ENCODE measurements at places on chromosomes 12 and 14.

DNA sequence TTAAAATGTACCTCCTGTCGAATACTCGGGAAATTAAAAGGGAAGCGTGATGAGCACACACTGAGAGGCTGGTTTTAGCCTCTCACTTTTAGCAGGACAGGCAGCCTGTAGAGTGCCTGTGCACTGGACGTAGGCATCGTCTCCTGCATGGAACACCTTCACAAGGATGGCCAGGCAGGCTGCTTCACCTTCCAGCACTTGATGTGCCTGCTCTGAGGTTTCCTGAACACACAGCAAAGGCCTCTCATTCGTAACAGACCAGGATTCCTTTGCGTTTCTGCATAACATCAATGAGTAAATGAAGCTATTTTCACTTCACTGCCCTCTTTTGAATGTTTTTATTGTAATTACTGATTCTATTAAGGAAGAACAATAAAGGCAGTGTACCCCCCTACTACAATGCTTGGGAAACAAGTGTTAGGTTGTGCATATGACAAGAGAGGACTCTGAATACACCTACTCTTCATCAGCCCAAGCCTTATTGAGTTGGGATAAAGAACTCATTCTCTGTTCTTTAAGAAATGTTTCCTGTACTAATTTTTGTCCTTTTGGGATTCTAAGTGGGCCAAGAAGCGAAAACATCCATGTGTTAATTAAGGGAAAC is 1077.6 kb upstream of the FOXG1 start:
- DNase-seq, result no peak

GRCh38 chr12:15796493-15797141 is 7.4 kb upstream of the EPS8 start:
- no peak for DNase-seq

DNA sequence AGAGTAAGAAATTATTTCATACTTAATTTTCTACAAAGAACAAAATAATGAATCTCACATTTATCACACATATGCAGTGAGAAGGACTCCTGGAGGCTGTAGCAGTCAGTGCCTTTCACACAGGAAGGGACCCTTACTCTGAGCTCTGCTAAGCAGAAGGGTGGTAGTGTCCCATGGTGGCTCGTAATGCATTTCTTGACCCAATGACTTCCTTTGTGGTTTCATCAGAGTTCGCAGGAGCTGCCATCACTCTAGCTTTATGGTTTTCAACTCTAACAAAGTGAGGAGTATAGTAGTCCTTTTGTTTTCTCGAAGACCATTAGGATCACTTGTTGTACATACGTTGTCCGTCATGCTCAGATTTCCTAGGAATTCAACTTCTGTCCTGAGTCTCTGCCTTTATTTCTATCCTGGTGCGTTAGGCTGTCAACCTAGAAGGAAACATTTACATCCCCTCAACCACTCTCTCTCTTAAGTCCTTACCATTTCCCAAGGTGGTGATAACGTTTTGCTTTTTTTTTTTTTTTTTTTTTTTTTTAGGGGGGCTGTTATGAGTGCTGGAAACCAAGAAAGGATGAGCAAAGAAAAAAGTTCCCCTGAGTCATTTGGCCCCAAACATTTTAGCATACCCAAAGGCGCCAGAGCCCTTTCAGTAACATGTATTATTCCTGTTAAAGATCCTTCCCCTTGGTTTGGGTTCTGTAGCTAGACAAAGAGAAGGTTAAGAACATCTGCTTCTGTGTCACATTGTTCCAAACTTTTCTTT is 37.2 kb downstream of the GABARAPL1 start:
- no peak for DNase-seq

DNA sequence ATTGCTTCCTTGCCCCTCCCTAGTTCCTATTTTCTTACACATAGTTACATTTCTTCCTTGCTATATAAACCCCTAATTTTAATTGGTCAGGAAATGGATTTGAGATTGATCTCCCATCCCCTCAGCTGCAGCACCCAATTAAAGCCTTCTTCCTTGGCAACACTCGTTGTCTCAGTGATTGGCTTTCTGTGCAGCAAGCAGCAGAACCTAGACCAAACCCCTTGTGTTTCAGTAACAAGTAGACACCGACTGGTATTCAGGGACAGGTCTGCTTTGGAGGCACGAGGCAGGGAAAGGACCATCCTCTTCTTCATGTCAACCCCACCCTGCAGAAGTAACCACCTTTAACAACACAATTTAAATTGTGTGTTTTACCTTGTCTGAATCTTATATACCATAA is 152.6 kb downstream of the RPAP3 start:
- no peak for DNase-seq

- no peak for DNase-seq
Measured at GRCh38 chr12:121560392-121561008, 20.3 kb downstream of the KDM2B start.

DNA sequence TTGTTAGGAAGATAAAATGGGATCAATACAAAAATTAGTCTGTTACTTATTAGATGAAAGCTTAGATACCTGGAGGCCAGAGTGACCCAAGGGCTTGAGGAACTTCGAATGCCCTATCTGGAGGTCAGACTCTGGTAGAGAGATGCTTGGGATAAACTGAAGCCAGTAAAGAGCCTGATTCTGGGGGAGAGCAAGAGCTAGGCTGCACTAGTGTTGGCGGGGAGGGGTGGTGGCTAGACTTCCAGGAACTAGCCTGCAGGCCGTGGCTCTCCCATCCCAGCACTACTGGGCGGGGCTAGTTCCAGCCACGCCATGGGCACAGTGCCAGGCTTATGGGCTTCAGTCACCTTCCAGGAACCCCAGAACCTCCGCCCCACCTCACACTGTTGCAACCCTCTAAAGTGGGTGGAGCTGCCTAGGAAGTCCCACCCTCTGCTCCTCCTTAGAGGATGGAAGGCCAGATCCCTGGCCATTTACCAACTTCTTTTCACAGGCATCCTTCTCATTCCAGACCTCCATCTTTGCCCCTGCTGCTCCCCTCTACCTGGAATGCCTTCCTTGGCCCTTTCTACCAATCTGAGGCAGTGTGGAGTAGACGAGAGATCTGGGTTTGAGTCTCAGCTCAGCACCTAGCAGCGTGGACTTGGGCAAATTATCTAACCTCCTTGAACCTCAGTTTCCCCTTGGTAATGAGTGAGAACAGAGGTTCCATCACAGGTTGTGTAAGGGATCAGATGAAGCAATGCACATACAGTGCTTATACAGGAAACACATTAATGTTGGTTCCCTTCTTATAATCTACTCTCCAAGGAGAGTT is 6.3 kb upstream of the NFE2 start:
- DNase-seq, result peak; percentile 51

GRCh38 chr12:10528174-10528953 is 22.7 kb downstream of the EIF2S3B start:
- DNase-seq, result no peak

- no peak for DNase-seq
Measured at GRCh38 chr14:103346286-103346685, 12.2 kb downstream of the EIF5 start.

DNA sequence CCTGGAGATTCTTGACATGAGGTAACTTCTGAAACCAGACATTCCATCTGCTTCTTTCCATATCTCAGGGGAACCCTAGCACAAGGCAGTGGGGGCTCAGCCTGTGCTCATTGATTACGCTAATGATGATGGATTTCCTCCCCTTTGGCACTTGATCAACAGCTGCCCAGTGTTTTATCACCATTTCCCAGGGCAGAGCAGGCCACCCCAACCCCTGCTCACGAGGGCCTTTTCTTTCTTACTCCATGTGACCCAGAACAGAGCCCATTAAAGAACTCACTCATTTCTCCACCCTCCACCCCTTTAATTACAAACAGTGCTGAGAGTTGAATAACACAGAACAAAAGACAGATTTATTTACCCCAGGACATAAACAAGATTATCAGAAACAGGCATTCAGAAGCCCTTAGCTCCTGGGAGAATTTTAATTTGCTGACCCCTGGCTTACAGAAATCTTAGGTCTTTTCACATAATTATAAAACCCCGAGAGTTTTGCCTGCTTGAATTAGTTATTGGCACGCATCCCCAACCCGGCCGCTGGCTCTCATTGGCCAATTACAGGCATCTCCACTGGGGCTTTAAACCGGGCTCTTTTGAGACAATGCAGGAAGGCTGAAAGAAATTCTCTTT is 32.0 kb upstream of the CCDC60 start:
- no peak for DNase-seq

DNA sequence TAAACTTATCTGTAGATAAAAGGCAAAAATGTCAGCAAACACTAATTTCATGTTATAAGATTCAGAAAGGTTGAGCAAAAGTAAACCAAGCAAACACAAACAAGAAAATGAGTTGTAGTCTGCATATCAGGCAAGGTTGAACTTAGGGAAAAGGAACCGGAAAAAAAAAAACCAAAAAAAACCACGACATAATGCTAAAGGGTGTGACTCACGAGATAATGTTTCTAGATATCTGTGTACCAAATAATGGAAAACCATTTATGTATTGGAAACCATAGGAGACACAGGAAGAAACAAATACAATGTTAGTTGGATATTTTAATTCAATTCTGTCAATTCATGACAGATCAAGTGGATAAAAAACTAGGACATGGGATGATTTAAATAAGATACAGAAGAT is 60.5 kb downstream of the GPATCH2L start:
- no peak for DNase-seq

DNA sequence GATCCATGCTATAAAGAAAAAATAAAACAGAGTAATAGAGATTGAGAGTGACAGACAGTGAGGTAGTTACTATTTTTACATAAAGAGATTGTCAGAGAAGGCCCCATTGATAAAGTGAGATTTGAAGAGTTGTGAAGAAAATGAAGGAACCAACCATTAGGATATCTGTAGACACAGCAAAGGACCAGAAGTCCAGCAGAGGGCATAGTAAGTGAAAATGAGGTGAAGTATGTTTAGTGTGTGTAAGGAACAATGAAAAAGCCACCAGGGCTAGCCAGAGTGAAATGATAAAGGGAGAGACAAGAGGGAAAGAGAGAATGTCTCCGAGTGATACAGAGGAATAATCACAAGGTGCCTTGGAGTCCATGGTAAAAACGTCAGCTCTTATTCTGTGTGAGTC is 411.0 kb downstream of the NELL2 start:
- no peak for DNase-seq

DNA sequence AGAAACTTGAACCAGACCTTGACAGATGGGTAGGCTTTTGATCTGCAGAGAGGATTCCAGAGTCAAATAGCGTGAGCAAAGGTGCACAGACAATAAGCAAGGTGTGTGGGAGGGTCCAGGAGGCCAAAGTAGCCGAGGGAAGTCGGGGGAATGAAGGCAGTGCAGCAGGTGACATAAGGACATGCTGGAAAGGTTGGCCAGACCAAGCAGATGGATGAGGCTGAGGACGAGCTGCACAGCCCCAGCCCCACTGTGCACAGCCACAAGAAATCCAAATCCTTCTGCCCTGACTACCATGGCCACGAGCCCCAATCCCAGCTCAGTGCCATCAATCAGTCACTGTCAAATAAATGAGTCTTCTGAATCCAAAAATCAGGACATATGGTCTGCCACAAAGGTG is 5.4 kb downstream of the TTC7B start:
- no peak for DNase-seq

- DNase-seq, result no peak
Measured at GRCh38 chr12:24902511-24903328, 46.2 kb downstream of the BCAT1 start.

GRCh38 chr12:47651368-47652254 is 54.2 kb downstream of the RPAP3 start:
- peak; percentile 27 for DNase-seq

- no peak for DNase-seq
Measured at GRCh38 chr12:116287842-116288301, 10.4 kb upstream of the MED13L start.

DNA sequence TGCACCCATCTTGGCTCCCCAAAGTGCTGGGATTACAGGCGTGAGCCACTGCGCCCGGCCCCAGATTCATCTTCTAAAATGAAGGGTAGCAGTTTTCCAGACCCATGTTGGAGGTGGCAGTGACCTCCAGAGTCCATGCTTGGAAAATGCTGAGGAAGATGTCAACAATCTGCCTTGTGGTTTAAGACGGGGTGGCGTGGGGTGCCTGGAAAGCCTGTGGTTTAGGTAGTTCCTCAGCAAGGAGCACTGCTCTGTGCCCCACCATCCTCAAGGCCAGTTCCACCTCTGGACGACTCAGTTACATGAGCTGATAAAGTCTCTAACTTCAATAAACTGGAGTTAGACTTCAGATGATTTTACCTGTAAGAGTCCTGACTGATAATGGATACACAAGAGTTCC is 48.6 kb downstream of the DRAM1 start:
- no peak for DNase-seq

DNA sequence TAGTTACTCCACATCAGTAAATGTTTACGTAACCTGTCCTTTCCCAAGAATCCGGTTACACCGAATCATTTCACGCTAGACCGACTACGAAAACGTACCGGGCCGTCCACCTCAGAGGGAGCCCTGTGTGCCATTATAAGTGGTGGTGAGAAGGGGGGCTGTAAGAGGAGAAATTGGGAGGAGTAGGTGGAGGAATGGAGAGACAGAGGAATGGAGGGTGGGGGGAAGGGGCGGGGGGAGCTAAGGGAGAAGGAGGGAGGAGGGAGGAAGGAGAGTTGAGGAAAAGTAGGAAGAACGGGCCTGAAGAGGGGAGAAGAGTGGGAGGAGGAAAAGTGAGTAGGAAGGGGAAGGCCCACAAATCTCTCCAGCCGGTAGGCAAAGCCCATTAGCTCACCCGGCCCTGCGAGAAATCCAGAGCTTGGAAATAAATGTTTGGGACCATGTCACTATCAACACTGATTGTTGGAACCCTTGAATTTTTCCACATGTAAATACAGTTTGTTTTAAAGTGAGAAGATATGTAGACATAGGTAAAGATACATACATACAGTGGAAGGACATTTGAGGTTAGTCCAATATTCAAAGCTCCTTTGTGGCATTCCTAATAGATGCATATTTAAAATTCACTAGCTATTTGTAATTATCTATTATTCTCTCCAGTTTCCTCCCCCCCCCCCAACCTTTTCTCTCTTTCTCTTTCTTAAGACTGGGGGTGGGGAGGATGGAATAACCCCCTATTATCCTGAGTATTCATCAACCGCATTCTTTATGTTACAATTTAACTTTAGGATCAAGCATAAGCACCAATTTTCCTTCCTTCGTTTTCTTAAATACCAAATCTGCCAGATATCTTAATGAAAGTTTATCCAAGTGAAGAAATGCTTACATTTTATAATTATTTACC is 2.1 kb upstream of the FOXG1 start:
- no peak for DNase-seq

- no peak for DNase-seq
Measured at GRCh38 chr12:96457191-96457930, 32.0 kb upstream of the CFAP54 start.

- no peak for DNase-seq
Measured at GRCh38 chr12:108939594-108939993, 59.7 kb downstream of the DAO start.

DNA sequence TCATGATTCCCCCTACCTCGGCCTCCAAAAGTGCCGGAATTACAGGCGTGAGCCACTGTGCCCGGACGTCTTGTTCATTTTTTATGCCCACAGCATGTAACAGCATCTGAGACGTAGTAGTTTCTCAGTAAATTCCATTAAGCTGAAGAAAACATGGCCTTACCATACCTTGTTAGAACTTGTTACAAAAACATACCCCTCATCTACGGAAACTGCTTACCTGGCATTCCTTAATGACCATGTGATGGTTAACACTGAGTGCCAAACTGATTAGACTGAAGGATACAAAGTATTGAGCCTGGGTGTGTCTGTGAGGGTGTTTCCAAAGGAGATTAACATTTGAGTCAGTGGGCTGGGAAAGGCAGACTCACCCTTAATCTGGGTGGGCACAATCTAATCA is 186.8 kb downstream of the CEP128 start:
- DNase-seq, result no peak
